Activated T-cell treated with anti-CD3 and anti-CD28 coated beads, Interleukin-2, amount 50 U/mL, for 4 hours (primary cell): ENCODE measurements at places on chromosomes 12 and 14. TPM values are rescaled to one million over a fixed set of nuclear protein-coding genes. Genes with fewer than 3 reads are reported as not detected.

GRCh38 chr12:34402899-34403705 lies 380.8 kb downstream of the ALG10 start:
- peak; percentile 2 for DNase-seq

DNA sequence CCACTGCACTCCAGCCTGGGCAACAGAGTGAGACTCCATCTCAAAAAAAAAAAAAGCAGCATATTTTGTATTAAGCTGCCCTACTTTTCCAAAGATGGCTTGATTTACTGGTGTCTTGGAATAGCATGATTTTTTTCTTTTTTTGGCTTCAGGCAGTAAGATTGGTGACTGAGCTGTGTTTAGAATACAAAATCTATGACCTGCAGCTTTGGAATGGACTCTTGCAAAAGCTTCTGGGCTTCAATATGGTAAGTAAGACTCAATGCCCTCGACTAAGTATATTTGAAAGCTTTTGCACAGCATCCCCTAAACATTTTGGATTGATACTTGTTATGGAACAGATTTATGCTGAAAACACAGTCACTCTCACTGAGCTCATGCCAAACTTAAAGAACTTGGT lies 87.8 kb downstream of the KNTC1 start:
- DNase-seq: no peak

DNA sequence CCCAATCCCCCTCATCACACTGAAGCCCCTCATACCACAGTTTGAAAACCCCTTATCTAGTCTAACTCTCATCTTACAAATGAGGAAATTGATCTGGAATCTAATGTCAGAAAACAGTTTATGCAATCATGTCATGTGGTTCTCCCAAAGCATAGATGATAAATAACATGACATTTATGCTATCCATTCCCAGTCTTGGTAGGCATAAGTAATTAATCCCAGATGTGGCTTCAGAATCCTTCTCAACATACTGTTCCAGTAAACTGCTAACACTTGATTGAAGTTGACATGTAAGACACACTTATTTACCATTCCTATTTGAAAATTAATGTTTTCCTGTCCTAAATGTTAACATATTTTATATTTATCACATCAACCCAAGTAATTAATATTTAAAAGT lies 168.7 kb downstream of the GALC start:
- DNase-seq: no peak

GRCh38 chr14:76376409-76376877 lies 506 bp downstream of the ESRRB start:
- no peak for DNase-seq

GRCh38 chr14:53553221-53553620 lies 400.1 kb upstream of the DDHD1 start:
- no peak for DNase-seq

DNA sequence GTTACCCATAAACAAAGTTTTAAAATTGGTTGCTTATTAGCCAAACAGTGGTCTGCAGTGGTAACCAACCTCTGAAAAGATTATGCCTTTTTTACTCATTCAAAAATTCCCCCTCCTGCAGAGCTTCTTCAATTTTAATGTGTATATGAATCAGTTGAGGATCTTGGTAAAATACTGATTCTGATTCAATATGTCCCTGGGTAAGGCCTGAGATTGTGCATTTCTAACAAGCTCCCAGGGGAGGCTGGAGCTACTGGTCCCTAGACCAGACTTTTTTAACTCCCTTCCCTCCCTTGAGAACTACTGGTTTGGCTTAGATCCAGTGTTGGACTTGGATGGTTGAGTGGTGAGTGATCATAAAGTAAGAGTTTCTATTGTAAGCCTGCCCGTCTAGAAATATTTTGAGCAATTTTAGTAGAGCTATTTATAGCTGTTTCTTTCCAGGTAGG lies 90.2 kb downstream of the FUT8 start:
- DNase-seq: no peak

DNA sequence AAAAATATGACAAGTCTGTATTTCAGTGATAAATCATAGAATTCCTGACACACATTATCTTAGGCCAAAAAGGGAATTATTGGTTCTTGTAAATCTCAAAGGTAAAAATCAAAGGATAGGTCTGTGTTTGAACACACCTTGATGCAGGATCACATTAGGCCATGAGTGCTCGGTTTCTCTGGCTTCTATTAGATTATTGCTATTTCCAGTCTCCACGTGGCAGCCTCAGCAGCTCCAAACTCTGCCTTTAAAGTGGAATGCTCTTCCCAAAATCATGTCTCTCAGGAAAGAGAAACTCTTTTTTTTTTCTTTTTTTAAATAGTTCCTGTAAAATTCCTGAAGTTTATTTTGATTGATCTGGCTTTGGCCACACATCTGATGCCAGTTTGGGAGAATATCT lies 105.6 kb upstream of the FRMD6 start:
- DNase-seq: no peak

DNA sequence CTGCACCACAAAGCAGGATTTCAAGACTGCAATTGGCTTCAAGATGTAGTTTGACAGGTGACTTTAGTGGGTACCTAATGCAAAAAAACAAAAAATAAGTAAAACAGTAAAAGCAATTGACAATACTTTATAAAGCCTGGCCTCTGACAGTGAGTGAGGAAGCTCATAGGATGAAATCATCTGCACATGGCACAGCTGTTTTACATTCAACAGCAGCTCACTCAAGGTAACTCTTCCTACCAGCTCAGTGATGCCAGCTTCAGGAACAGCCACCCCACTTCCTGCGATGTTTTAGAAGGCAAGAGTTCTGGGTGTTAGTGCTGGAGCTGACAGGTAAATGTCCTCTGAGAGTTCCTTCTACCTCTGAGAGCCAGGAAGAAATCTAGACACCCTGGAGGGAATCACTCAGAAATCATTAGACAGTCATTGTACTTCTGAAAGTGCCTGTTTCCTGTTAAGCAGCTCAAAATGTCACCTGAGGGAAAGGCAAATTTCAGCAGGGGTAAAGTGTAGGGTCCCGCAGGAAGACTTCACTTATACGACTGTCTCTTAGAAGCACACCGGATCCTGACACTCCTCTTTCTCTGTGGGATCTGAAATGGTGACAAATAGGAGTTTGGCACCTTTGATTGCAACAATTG lies 99.9 kb downstream of the FOXN3 start:
- no peak for DNase-seq

DNA sequence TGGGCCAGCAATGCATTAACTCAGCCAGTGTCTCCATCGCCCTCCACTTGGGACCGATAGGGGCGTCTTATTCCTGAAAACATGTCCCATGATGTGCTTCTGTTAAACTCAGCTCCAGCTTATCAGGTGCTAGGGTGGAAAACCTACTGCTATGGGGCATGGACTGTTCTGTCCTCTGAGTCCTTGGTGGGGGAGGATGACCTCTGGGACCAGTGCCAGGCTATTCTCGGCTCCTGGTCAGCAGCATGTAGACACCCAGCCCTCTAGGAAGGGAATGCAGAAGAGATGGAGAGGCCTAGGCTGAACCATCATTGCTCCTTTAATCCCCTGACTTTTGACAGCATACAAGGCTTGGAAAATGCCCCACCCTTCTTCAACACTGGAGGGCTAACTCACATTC lies 486.2 kb downstream of the MED13L start:
- DNase-seq: no peak

DNA sequence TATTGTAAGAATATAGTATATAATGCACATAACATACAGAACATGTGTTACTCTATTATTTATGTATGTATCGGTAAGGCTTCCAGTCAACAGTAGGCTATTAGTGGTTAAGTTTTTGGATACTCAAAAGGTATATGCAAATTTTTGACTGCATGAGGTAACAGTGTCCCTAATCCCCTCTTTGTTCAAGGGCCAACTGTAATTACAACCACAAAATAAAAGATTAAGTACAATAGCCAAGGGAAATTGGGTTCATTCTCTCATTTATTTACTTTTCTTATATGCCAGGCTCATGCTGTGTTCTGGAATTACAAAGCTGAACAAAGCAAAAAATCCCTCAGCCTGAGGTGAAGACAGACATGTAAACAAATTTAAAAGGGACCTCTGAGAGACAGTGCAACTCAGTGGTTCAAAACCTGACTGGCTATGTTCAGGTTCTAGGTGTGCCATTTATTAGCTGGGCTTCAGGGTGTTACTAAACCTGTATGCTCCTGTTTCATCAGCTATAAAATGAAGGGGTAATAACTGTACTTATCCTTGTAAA lies 43.4 kb upstream of the TSPAN8 start:
- no peak for DNase-seq

DNA sequence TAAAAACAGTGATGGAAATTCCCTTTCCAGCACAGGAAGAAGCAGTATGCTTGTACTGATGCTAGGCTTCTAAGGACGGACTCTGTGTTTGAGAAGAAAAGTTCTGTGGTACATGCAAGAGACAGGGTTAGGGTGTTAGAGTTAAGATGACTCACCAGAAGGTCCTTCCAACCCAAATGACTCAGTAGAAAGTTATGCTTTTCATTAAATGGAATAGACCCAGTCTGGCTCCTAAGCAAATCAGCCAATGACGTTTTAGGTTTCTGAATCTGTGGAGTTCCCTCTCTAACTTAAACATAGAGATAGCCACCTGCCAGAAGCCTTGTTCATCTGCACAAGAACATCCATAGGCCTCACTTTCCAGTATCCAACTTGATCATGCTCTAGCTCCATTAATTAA lies 5.7 kb downstream of the PTHLH start:
- DNase-seq: no peak

Gene SLCO1B1
- not detected for total RNA-seq

Gene AVPR1A
- total RNA-seq: not detected

Gene DEGS2
- 0.19 TPM for total RNA-seq
